ENCODE measurements at places on chromosomes 5 and 9. TPM values are rescaled to one million over a fixed set of nuclear protein-coding genes. Genes with fewer than 3 reads are reported as not detected.

SAXO1 gene
- total RNA-seq: not detected

OGN gene
- total RNA-seq: 17.5 TPM

EGFLAM gene
- 2.9 TPM for total RNA-seq

CTSV gene
- total RNA-seq: 0.41 TPM

FYB1 gene
- 1.6 TPM for total RNA-seq

SLC1A1 gene
- 66.9 TPM for total RNA-seq

Measured in frontal cortex (tissue), 4 donors.